LHCN-M2 (cell line): ENCODE measurements at places on chromosomes 11 and 22.

- DNase-seq: no peak
These were observed 989.3 kb downstream of the BRD1 start for GRCh38 chr22:48838376-48838775.

GRCh38 chr11:1531449-1532013 lies 40.5 kb downstream of the DUSP8 start:
- DNase-seq: no peak

- no peak for DNase-seq
These were observed 6.5 kb downstream of the ARHGEF12 start for GRCh38 chr11:120342678-120343077.

GRCh38 chr22:35148866-35149548 lies 83.0 kb downstream of the ISX start:
- no peak for DNase-seq
